ENCODE measurements at places on chromosomes 12 and 14.

DNA sequence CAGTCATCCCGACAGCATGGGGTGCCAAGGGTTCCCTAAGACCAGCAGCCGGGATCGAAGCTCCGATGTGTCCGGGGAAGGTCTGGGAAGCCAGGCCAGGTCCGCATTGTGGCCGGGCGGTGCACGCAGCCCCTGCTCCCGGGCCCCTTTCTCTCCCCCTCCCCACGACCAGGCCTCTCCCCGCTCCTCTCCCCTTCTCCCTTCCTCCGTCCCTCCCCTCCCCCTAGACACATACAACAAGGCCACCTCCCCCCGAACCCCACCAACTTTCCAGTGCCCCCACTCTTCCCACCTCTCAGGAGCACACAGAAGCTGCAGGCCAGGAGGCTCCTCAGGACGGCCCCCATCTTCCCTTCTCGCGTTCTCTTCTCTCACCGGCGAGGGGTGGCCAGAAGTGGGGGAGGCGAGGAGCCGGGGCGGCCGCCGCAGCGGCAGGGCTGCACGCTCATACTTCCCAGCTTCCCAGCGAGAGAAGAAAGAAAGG is 413 bp downstream of the LRP6 start:
- peaks cover 15% of the 10 kb centered on the region for H3K4me1 ChIP-seq
- H3K4me3 ChIP-seq = peak overlapping the region; percentile 79
- no peak for DNase-seq
- no peaks in the 10 kb centered on the region for H3K36me3 ChIP-seq
- H3K27ac ChIP-seq = no peak overlapping the region

DNA sequence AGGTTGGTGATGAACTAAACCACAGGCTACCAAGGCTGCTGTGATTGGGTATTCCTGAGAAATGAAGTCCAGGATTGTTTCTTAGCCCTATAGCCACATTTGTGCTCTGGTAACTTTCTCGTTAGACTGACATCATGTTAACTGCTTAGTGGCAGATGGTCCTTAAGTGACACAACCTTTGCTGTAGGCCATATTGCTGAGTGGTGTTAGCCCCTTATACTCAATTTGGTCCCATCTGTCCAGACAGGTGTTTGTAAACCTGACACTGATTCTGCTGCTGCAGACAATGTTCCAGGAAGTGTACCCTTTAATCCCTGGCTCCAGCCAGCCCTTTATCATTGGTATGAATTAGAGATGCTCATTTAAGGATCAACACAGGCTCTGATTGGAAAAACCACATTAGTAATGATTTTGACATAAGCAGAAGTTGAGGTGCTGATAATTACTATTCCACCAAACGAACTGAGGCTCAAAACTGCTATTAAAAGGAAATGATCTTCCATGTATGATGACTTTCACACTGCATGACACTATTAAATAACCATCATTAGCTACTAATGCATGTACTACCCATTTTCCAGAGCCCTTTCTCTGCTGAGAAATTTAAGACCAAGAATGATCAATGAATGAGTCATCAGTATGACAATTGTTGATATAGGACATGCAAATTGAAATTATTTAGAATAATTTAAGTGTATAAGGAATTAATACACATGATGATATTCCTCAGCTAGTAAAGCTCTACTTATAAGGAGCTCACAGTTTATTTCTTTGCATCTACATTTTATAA is 3.6 kb upstream of the SSTR1 start:
- peaks cover 5% of the 10 kb centered on the region for H3K4me1 ChIP-seq
- peaks cover 36% of the 10 kb centered on the region for H3K27me3 ChIP-seq
- DNase-seq = no peak
- no peak overlapping the region for H3K4me3 ChIP-seq

DNA sequence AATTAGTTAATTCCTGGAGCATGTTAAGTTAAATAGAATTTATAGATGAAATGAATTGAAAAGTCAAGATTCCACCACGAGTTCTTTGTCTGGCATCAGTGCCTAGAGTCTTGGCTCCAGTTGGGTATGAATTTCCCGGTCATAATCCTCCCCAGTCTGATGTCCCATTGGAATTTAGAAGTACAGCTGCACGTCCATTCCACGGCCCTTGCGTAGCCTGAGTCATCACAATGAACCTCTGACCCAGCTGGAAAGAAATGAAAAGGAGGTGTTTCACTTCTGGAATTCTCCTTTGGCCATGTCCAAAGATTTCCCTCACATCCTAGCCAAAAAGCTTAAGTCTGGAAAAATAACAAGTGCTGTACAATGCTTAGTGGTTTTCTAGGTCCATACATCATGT is 122.7 kb downstream of the KICS2 start:
- no peak overlapping the region for H3K4me3 ChIP-seq
- no peak overlapping the region for H3K27ac ChIP-seq
- no peak for DNase-seq
- no peaks in the 10 kb centered on the region for H3K36me3 ChIP-seq
- H3K27me3 ChIP-seq = peaks cover 9% of the 10 kb centered on the region
- H3K4me1 ChIP-seq = no peaks in the 10 kb centered on the region

GRCh38 chr14:44163946-44164345 is 343.1 kb downstream of the FSCB start:
- no peaks in the 10 kb centered on the region for H3K27me3 ChIP-seq
- H3K36me3 ChIP-seq = no peaks in the 10 kb centered on the region
- H3K27ac ChIP-seq = no peak overlapping the region
- no peaks in the 10 kb centered on the region for H3K4me1 ChIP-seq
- H3K4me3 ChIP-seq = no peak overlapping the region

- H3K36me3 ChIP-seq = no peaks in the 10 kb centered on the region
- H3K27ac ChIP-seq = no peak overlapping the region
- no peak for DNase-seq
- no peaks in the 10 kb centered on the region for H3K4me1 ChIP-seq
- H3K27me3 ChIP-seq = peaks cover 4% of the 10 kb centered on the region
Observed at GRCh38 chr14:61153914-61154545, 127.1 kb downstream of the TMEM30B start.

DNA sequence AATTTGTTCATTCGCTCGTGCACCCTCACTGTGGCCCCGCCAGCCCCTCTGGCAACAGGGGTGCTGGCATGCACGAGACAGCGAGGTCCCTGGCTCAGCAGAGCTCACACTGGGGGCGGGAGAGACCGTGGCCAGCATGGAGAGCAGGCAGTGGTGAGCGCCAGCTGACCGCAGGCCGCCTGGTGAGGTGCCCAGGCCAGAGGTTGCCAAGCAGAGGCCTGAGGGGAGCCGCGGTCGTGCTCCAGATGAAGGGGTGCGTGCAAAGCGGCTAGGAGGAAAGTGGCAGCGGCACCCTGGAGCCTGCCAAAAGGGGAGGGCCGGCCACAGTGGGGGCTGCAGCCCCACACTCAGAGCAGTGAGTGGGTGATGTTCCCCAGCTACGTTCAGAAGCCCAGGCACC is 56.1 kb downstream of the CDC42BPB start:
- no peak for DNase-seq
- no peaks in the 10 kb centered on the region for H3K36me3 ChIP-seq
- no peaks in the 10 kb centered on the region for H3K27me3 ChIP-seq

DNA sequence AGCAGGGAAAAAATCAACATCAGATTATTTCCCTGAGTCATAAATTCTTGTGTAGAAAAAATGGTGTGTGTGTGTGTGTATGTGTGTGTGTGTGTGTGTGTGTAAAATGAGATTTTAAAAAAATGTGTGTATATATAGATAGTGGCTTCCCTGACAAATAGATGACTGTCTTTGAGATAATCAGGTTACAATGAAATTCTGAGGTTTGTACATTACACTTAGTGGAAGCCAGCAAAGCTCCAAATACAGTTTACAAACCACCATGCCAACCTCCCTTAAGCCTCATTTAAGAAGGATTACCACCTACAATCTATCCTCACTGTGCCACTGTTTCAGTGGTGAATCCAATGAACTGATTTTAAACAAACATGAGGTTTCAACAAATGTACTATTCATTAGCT is 93.8 kb downstream of the MED13L start:
- peaks cover 3% of the 10 kb centered on the region for H3K36me3 ChIP-seq
- H3K27me3 ChIP-seq = no peaks in the 10 kb centered on the region
- H3K4me3 ChIP-seq = no peak overlapping the region
- DNase-seq = no peak
- peaks cover 57% of the 10 kb centered on the region for H3K4me1 ChIP-seq
- no peak overlapping the region for H3K27ac ChIP-seq

DNA sequence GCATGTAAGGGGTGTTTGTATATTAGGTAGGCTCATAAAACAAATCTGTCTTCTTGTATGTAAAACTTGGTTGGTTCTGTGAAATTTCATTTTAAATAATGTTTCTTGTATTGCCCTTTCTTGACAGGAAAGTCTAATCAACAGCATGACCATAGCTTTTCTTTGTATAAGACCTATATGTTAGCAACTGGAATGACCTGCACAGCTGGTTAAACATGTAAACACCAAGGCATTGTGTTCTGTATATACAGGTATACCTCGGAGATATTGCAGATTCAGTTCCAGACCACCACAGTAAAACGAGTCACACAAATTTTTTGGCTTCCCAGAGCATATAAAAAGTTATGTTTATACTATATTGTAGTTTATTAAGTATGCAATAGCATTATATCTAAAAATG is 183.6 kb downstream of the ERC1 start:
- no peak overlapping the region for H3K4me3 ChIP-seq
- H3K36me3 ChIP-seq = peaks cover 5% of the 10 kb centered on the region
- H3K27ac ChIP-seq = no peak overlapping the region
- DNase-seq = no peak
- H3K4me1 ChIP-seq = no peaks in the 10 kb centered on the region

- H3K36me3 ChIP-seq = no peaks in the 10 kb centered on the region
- DNase-seq = no peak
- no peaks in the 10 kb centered on the region for H3K4me1 ChIP-seq
- H3K4me3 ChIP-seq = no peak overlapping the region
- H3K27me3 ChIP-seq = peaks cover 1% of the 10 kb centered on the region
Observed at GRCh38 chr12:3601461-3602150, 110.6 kb downstream of the PRMT8 start.

GRCh38 chr12:122523280-122523679 is 3.5 kb downstream of the RSRC2 start:
- no peaks in the 10 kb centered on the region for H3K27me3 ChIP-seq
- H3K36me3 ChIP-seq = peaks cover 60% of the 10 kb centered on the region
- peaks cover 56% of the 10 kb centered on the region for H3K4me1 ChIP-seq
- DNase-seq = no peak
- peak overlapping the region; percentile 14 for H3K27ac ChIP-seq

DNA sequence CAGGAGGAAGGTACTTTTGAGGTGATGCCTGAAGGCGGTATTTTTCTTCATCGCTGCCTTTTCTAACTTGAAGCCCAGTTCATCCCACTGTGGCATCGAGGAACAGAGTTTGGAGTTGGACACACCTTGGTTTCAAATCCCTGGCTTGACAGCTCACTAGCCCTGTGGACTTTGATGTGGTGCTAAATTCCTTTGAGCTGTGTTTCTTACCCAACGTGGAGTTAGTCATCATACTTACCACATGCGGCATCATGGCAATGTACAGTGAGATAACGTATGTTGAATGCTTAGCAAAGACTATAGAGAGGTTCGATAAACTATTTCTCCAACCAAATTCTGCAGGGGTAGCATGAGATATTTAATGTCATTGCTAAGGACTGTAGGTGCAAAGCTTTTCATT is 3.4 kb downstream of the PLEKHG3 start:
- H3K36me3 ChIP-seq = peaks cover 18% of the 10 kb centered on the region
- H3K27me3 ChIP-seq = peaks cover 53% of the 10 kb centered on the region
- H3K27ac ChIP-seq = peak overlapping the region; percentile 68
- peak overlapping the region; percentile 9 for H3K4me3 ChIP-seq

DNA sequence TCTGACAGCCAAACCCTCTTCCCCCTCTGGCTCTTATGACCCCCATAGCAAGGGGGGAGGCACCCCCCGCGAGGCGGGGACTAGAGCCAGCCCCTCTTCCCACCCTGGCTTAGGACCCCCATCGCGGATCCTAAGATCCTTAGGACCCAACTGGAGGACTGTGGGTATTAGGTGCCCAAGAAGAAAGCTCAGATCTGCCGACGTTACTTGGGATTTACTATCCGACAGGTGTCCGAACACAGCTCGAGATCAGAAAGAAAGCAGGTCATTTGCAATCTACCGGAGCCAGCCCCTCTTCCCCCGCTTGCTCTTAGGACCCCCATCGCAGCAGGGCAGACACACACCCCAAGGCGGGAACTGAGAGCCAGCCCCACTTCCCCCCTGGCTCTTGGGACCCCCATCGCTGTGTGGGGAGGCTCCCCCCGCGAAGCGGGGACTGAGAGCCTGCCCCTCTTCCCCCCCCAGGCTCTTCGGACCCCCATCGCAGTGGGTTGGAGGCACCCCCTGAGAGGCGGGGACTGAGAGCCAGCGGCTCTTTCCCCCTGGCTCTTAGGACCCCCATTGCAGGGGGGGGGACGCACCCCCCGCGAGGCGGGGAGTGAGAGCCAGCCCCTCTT is 46.8 kb downstream of the DDX11 start:
- H3K27me3 ChIP-seq = peaks cover 22% of the 10 kb centered on the region
- H3K4me3 ChIP-seq = no peak overlapping the region
- H3K36me3 ChIP-seq = no peaks in the 10 kb centered on the region
- H3K27ac ChIP-seq = no peak overlapping the region
- peaks cover 7% of the 10 kb centered on the region for H3K4me1 ChIP-seq
- DNase-seq = no peak

GRCh38 chr12:12916135-12916944 is 25.0 kb downstream of the GPRC5A start:
- no peak overlapping the region for H3K27ac ChIP-seq
- H3K4me1 ChIP-seq = peaks cover 12% of the 10 kb centered on the region
- peaks cover 12% of the 10 kb centered on the region for H3K27me3 ChIP-seq
- H3K4me3 ChIP-seq = no peak overlapping the region

GRCh38 chr12:24947541-24948419 is 1.1 kb downstream of the BCAT1 start:
- no peak for DNase-seq
- peak overlapping the region; percentile 71 for H3K27ac ChIP-seq
- H3K4me1 ChIP-seq = peaks cover 44% of the 10 kb centered on the region
- peaks cover 17% of the 10 kb centered on the region for H3K27me3 ChIP-seq

DNA sequence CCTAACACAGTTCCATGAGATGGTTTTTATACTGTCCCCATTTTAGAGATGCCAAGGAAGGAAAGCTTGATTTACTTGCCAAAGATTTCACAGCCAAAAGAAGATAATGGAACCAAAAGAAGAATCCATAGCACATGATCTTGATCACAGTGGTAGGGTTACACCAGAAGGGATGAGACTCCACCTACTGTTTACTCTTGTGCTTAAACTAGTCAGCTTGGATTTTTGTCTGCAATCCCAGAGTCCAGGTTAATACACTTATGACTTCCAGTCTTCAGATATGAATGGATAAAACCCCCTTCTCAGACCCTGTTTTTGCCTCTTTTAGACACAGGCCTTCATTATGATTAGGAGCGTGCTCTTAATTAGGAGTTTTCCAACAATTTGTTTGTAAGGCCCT is 454.2 kb downstream of the AEBP2 start:
- H3K36me3 ChIP-seq = no peaks in the 10 kb centered on the region
- no peak overlapping the region for H3K27ac ChIP-seq
- peaks cover 7% of the 10 kb centered on the region for H3K4me1 ChIP-seq
- DNase-seq = no peak
- H3K27me3 ChIP-seq = no peaks in the 10 kb centered on the region
- H3K4me3 ChIP-seq = no peak overlapping the region

DNA sequence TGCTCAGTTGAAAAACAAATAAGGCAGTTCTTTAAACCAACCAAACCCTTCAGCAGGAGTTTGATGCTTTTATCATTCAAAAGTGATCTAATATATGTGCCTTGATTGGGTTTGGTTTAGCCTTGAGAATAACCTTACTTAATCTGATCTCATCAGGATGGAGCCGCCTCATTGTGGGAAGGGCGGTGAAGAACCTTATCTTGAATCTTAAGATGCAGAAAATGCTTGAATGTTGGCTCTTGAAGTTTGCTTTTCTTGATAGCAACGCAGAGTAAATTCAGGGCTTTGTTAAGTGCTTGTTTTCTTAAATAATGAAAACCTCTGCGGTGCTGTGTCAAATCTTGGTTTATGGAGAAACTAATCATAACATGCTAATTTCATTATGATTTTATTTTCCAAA is 138.2 kb downstream of the MON2 start:
- H3K36me3 ChIP-seq = peaks cover 30% of the 10 kb centered on the region
- peaks cover 46% of the 10 kb centered on the region for H3K4me1 ChIP-seq
- H3K4me3 ChIP-seq = peak overlapping the region; percentile 87

Data from activated CD4-positive, alpha-beta T cell treated with anti-CD3 and anti-CD28 coated beads, Interleukin-2, amount 10 ng/mL, durations not matched to agents 7 days and 5 days (primary cell).